COR-L47 (cell line): ENCODE measurements at places on chromosomes 5 and 9.
A peak's percentile ranks its signal among the peaks of the same experiment; 100 is the strongest.

GRCh38 chr5:110112348-110112747 is 422.6 kb downstream of the MAN2A1 start:
- no peak for DNase-seq

GRCh38 chr5:157290981-157291711 is 25.2 kb downstream of the CYFIP2 start:
- DNase-seq, result no peak

- DNase-seq, result no peak
These were observed 111.1 kb upstream of the EQTN start for GRCh38 chr9:27408001-27408400.

- DNase-seq, result no peak
These were observed 94.1 kb upstream of the CACNA1B start for GRCh38 chr9:137783521-137783920.

GRCh38 chr9:131404987-131405386 is 11.1 kb downstream of the PRRC2B start:
- DNase-seq, result no peak

DNA sequence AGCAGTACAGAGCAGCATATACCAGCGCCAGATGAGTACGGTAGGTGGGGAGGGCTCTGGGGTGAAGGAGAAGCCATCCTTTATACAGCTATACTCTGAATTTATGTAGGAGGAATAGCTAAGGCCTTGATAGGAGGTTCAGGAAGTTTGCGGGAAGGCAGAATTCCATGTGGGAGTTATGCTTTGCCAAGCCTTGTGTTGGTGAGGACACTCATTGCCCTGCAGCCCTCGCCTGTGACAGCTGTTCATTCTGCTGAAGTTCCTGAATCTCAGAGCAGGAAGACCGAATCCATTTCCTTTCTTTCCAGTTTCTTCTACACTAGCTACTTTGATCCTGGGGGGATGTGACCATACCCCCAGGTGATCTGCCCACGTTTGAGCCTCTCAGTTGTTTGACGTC is 7.7 kb downstream of the MFAP3 start:
- no peak for DNase-seq

DNA sequence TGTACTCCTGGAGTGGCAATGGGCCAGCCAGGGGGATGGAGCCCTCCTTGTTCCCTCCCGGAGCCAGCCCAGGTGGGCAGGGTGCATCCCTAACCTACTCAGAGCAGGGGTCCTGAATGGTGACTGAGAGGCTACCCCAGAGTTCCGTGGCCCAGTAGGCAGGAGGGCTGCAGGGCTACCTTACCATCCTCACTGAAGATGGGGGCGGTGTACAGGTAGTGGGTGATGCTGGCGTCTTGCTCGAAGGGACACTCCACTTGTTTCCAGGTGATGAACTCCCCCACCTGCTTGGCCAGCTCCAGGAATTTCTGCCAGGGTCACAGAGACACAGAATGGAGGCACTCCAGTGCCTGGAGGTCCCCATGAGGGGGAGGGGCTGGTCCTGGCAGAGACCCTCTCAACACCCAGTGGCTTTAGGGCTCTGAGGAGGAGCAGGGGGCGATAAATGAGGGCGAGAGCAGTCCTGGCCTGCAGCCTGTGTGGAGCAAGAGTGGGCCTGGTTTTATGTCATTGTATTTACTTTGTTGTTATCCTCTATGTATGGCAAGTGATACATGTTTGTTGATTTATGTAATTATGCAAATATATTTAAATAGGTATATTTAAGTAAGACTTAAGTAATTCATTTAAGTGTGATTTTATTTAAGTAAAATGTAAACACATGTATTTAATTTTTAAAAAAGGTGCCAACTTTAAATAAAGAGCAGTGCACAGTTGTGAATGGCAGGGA is 39.9 kb upstream of the RNF130 start:
- no peak for DNase-seq

DNA sequence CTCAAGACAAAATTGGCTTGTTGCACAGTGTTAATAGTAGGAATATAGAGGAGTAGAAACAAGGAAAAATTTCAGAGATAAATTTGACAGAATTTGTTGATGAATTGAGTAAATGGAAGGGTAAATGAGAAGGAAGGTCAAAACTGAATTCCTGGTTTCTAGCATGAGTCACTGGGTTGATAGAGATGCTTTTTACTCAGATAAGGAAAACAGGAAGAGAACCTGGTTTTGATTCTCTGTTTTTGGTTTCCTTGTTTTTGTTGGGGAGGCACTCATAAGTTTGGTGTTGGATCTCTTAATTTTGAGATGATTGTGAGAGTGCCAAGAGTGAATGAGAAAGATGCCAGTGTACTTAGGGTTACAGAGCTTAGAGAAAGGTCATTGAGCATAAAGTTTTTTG is 7.1 kb downstream of the LRRC70 start:
- no peak for DNase-seq

GRCh38 chr9:68949271-68950000 is 64.5 kb downstream of the PRKACG start:
- no peak for DNase-seq

GRCh38 chr9:88786291-88787079 is 204.8 kb upstream of the S1PR3 start:
- DNase-seq, result no peak

DNA sequence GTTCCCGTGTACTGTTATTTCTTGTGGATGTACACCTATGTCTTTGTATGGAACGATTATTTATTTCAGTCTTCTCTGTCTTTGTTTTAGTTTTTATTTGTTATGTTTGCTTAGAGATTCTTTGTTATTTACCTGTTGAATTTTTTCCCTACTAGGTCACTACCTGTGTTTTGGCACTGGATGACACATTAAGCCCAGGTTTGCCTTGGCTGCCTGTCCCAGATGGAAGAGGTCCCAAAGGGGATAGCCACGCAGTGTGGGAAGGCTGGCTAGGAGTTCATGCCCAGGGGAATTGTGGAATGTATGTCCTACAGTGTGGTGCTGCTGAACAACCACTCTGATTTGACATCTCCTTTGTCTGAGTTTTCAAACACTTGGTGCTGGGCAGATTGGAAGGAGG is 15.6 kb upstream of the SLC36A2 start:
- DNase-seq, result no peak

DNA sequence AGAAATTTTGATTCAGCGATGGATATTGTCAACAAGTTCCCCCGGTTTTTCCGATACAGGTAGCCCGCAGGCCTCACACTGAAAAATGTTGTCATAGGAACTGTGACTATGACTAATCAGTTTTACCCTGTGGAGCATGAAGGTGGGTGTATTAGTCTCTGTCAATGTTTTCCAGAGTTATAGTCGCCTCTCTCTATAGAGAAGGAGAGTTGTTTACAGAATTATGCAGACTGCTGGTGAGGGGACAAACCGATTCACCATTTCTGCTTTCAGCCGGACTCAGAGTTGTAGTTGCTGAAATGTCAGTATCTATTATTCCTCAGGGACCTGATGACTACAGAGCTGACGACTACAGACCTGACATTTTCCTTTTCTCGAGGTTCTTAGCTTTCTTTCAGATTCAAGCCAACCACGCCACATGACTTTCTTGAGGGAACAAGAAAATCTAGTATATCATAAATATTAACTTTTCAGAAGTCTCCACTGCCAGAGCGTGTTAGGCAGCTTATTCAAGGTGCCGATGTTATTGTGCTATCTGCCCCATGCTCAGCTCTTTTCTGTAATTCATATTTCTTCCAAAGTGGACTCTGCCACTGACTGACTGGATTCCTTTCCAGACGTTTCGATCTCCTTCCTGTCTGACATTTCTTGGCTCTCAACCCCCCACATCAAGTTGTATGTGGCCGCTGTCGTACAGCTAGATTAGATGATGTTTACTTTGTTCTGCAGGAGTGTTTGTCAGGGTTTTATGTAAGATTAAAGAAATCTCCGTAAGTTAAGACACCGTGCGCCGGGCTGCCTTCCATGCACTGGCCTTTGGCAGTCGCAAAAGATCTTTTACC is 178.1 kb downstream of the FGF1 start:
- no peak for DNase-seq

DNA sequence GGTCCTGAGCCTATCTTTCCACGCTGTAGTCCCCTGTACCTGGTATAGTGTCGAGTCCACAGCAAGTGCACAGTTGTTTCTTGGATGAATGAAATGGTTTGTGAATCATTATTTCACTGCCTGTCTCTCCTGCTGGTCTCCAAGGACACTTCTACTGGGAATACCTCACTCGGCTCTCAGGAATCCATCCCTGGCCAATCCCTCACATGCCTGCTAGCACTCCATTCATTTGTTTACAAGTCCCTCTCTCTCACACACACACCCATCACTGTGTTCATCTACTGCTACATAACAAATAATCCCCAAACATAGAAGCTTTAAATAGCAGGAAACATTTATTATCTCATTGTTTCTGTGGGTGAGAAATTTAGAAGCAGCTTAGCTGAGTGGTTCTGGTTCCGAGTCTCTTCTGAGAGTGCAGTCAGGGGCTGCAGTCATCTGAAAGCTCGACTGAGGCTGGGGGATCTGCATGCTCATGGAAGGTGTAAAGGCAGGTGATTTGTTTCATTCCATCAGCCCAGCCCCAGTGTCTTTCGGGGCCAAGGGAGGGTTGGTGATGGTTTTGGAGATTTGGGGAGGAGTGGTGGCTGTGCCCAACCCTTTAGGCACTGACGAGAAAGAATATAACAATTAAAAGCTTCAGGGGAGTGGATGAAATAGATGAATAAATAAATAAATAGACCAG is 132.7 kb upstream of the IER5L start:
- no peak for DNase-seq

DNA sequence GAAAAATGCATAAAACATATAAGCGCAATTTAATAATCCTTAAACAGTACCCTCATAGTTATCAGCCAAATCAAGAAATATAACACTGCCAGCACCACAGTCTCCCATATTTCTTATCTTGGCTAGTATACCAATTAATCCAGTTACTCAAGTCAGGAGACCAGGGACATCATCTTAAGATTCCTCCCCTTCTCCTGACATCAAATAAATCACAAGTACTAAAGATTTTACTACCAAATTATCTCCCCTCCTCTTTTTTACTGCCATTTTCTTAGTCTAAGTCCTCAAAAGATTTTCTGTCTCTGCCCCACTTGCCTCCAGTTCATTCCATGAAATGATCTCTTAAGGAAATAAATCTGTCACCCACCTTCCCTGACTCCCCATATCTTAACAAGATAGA is 37.0 kb downstream of the STRBP start:
- no peak for DNase-seq

DNA sequence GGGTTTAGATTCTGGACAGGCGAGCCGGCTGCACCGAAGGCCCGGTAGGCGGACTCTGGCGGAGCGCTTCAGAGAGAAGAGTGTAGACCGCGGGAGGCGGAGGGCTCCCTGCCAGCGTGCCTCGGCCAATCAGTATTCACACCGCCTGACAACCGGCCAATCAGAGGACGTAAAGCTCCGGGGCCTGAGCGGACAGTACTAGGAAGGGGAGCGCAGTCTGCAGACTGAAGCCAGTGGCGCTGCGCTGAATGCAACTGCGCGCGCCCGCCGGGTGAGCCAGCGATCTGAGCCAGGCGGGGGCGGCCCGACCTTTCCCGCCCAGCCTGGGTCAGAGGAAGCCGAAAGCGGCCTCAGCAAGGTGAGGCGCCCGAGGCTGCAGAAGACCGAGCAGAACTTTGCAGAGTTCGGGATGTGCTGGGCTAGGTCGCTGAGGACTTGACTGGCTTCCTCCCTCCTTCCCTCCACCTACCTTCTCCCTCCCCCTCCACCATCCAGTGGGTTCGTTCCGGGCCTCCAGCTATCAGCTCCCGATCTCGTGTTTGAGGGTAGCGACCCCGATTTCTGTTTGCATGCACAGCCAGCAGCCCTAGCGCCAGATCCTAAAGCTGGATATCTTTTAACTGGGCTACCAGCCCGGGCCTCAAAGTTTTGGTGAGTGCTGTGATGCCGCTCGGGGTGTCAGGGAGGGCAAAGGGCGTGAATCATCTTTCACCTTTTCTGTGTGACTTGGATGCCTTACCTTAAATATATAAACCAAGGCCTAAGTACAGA is at the start of gene DMRT2:
DMRT2 (plus strand) TSS at position 233 of the 771 bp plus-strand sequence. CDS start 1,257 bp downstream, outside the sequence.
- DNase-seq, result peak; percentile 2

DNA sequence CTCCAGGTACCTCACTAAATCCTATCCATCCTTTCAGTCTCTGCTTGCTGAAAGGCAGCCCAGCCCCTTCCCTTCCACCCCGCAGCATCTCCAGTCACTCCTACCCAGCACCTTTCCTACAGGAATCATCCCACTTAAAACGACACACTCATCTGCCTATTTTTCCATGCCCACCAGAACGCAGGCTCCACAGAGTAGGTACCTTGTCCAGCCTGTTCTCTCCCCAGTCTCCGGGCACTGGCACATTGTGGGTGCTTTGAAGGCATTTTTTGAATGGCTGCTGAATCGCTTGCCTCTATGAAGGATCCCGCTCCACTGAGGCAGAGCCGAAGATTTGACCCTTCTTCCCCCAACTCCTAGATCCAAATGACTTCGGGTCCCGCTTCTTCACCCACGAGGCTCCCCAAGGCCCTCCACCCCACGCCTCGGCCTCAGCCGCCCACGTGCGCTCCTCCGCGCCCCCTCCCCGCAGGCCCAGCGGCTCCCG is 15.6 kb downstream of the LHX6 start:
- DNase-seq, result no peak

DNA sequence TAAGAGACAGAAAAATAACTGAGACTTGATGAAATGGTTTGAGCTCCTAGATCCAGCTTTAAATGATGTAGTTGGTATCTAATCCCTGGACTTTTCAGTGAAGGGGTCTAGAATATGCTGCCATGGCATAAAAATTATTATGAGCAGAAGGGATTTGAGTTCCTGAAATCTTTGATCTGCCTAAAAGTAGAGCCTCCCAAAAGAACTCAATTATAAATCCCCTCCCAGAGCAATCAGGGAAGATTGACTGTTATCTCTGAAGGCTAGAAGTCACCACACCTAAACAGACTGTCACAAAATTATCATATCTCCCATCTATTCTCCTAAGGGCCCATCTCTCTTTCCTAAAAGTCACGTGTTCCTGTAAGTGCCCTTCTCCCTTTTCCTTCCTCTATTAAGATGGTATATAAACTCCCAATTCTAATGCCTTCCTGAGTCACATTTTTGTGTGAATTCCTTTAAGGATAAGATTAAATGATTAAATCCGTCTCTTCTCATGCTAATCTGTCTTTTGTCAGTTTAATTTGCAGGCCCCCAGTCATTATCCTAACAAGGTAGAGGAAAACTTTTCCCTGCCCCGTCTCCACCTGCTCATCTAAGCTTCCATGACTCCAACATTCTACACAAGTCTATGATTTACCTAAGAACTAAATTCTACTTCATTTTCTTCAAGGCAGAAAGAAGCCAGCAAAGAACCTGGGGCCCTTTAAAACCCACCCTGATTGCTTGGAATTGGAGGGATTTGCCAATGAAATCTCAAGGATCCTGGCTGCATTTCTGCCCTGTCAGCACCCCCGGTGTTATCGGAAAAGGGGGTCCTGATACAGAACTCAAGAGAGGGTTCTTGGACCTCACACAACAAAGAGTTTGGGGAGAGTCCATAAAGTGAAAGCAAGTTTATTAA is 47.1 kb upstream of the PWWP2A start:
- no peak for DNase-seq

GRCh38 chr5:138748630-138749081 is 4.6 kb upstream of the CTNNA1 start:
- no peak for DNase-seq

- DNase-seq, result no peak
These were observed 83.9 kb upstream of the NR5A1 start for GRCh38 chr9:124590889-124591641.
